ENCODE measurements at places on chromosomes 4 and X.

GRCh38 chr4:140833280-140833679, 77.1 kb upstream of the TBC1D9 start:
- H3K4me3 ChIP-seq: no peak overlapping the region
- H3K36me3 ChIP-seq: peaks cover 11% of the 10 kb centered on the region
- H3K27me3 ChIP-seq: no peaks in the 10 kb centered on the region
- DNase-seq: no peak
- H3K4me1 ChIP-seq: peaks cover 53% of the 10 kb centered on the region

- no peak overlapping the region for H3K27ac ChIP-seq
- no peak overlapping the region for H3K4me3 ChIP-seq
- H3K27me3 ChIP-seq: peaks cover 23% of the 10 kb centered on the region
- peaks cover 17% of the 10 kb centered on the region for H3K4me1 ChIP-seq
- no peak for DNase-seq
- no peaks in the 10 kb centered on the region for H3K36me3 ChIP-seq
These were observed 1.8 kb upstream of the FRMPD3 start for GRCh38 chrX:107447642-107448041.

DNA sequence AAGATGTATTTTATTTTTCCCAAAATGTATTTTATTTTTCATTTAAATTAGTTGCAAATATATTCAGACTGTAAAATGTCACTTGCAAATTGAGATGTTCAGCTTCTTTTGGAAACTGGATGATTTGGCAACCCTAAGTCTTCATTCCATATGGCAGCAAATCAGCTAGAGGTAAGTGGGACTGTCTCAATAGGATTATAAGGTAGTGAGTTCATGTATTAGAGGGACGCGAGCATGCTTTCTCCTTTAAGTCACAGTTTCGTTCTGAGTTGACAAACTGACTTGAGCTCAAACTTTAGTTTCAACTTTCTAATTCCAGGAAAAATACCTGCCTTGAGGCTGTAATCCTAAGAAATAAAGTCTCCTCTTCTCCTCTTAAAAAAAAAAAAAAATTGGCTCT, 44.2 kb upstream of the TMEM131L start:
- H3K27ac ChIP-seq: no peak overlapping the region
- no peaks in the 10 kb centered on the region for H3K36me3 ChIP-seq
- peaks cover 19% of the 10 kb centered on the region for H3K4me1 ChIP-seq

DNA sequence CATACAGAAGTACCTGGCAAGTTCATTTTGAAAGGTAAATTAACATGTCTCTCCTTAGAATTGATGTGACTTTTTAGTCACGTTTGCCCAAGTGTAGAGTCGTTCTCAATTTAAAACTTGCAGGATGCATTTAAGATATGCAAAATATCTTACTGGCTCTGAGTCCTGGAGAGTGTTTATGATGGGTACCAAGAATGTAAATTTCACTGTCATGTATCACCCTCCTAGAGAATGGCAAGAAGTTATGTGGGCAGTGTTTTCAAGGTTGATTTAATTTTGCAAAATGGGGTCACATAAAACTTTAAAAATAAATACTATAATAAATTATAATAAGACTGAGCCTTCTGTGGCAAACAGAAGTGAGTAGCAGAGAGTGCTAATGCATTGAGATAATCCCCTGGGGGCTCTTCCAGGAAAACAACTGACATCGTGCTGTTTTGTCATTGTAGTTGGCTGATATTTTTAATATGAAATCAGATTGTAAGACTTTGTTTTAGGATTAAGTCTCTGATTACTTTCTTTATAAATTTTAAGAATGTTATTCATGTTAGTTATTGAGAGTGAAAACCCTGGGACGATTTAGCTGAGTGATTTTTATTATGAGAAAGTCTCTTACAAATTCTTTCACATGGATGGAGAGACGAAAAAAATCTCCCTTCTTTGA, 103.0 kb downstream of the AFF1 start:
- H3K36me3 ChIP-seq: no peaks in the 10 kb centered on the region
- no peak overlapping the region for H3K27ac ChIP-seq
- DNase-seq: no peak
- no peak overlapping the region for H3K4me3 ChIP-seq
- no peaks in the 10 kb centered on the region for H3K27me3 ChIP-seq
- peaks cover 34% of the 10 kb centered on the region for H3K4me1 ChIP-seq

- H3K27ac ChIP-seq: no peak overlapping the region
- H3K4me1 ChIP-seq: no peaks in the 10 kb centered on the region
- H3K27me3 ChIP-seq: no peaks in the 10 kb centered on the region
- H3K4me3 ChIP-seq: no peak overlapping the region
- H3K36me3 ChIP-seq: no peaks in the 10 kb centered on the region
These were observed 136.2 kb downstream of the EVC2 start for GRCh38 chr4:5572114-5572513.
